GM23338 (cell line): ENCODE measurements at places on chromosomes 16 and 17. TPM values are rescaled to one million over a fixed set of nuclear protein-coding genes. Genes with fewer than 3 reads are reported as not detected.
A peak's percentile ranks its signal among the peaks of the same experiment; 100 is the strongest.

ICAM2 gene
- 0.57 and 0.86 TPM in 2 replicates for polyA plus RNA-seq

LGALS9B gene
- polyA plus RNA-seq, result not detected in 2 replicates

ROGDI gene
- 30.3 and 31.9 TPM in 2 replicates for polyA plus RNA-seq

RPA1 gene
- polyA plus RNA-seq, result 26.7 and 33.7 TPM in 2 replicates

BRICD5 gene
- polyA plus RNA-seq, result 4.8 and 6.3 TPM in 2 replicates

HLF gene
- 0.07 TPM in 1 of 2 replicates, not detected in the other for polyA plus RNA-seq

DNA sequence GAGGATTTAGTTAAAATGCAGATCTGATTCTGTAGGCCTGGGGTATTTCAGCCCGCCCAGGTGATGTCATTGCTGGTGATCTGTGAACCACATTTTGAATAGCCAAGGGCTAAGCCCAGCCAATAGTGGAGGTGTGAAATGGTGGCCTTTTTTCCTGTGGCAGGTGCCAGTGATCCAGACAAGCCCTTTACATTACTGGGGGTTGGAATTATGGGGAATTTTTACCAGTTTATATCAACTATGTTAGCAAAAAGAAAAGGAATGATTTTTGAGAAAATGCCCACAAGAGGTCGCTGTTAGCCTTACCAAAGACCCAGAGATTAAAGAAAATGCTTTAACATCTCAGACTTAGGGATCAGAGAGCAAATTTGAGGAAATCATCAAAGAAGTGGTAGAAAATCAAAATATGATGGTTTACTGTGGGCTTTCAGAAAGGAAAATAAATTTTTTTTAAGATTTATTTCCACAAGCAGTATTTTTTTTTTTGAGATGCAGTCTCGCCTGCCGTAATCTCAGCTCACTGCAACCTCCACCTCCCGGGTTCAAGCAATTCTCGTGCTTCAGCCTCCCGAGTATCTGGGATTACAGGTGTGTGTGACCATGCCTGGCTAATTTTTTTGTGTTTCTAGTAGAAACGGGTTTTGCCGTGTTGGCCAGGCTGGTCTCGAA lies 3.9 kb downstream of the VPS35L start:
- DNase-seq, result peak; percentile 85

DNA sequence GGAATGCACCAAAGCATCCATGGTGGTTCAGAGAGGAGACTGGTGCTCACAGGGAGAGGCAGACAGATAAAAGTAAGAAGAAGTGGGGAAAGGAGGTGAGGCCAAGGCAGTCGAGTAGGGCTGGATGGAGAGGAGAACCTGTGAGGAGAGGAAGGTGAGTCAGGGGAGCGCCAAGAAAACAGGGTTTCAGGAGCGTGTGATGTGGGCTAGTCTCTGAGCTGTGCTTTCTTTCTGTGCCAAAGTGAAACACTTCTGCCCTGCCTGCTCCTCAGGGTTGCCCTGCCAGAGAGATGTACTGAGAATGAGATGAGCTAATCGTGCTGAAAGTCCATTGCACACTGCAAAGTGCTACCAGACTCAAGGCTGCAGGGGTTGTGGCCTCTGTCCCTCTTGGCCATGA lies 310.7 kb upstream of the CCL2 start:
- no peak for DNase-seq

GRCh38 chr16:20950294-20950693 lies 49.7 kb downstream of the LYRM1 start:
- DNase-seq, result no peak

GRCh38 chr17:50462446-50462845 lies 6.2 kb downstream of the CHAD start:
- no peak for DNase-seq

DNA sequence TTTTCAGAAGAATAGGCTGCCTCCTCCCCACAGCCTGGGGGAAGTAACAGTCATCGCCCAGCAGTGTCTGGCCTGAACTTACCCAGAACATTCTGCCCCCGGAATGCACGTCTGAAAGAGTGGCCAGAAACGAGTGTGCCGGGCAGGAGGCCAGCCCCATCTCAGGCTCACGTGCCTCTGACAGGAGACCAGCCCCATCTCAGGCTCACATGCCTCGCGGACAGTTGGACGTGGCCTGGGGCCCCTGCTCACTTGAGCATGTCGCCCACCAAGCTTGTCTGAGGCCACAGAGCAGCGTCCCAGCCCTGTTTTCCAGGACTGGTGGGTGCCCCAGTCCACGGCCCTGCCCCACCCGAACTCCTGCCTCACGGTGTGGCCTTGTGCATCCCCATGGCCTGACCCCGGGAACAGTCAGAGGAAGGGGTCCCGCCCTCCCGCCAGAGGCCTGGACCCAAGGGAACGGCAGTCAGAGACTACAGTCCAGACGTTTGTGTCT lies 16.3 kb upstream of the CDH15 start:
- DNase-seq, result no peak

GRCh38 chr16:75761108-75761507 lies 34.8 kb upstream of the CPHXL start:
- no peak for DNase-seq

- DNase-seq, result no peak
Observed at GRCh38 chr16:61323456-61323855, 712.8 kb downstream of the CDH8 start.

GRCh38 chr16:526181-527014 lies 1.1 kb upstream of the CAPN15 start:
- DNase-seq, result peak; percentile 76

GRCh38 chr17:31496601-31497000 lies 105.1 kb downstream of the RAB11FIP4 start:
- no peak for DNase-seq

- DNase-seq, result no peak
Observed at GRCh38 chr17:44378171-44378705, 11.2 kb downstream of the ITGA2B start.

- DNase-seq, result no peak
Observed at GRCh38 chr16:66554021-66554420, 1.6 kb downstream of the CKLF start.

DNA sequence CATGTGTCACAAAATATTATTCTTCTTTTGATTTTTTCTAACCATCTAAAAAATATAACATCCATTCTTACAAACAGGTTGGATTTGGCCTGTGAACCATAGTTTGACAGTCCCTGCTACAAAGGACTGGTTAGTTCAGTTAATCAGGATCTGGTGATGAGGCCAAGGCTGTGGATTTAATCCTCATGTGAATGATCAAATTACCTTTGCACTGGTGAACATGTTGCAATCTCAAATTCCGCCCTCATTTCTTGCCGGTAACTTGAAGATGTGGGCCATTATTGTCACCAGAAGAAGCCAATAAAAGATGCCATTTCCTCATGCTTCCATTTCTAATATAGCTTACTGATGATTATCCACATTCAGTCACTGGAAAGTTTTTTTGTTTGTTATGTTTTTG lies 35.3 kb upstream of the YPEL2 start:
- no peak for DNase-seq
